ENCODE measurements at places on chromosomes 1 and 21.
A peak's percentile ranks its signal among the peaks of the same experiment; 100 is the strongest.

DNA sequence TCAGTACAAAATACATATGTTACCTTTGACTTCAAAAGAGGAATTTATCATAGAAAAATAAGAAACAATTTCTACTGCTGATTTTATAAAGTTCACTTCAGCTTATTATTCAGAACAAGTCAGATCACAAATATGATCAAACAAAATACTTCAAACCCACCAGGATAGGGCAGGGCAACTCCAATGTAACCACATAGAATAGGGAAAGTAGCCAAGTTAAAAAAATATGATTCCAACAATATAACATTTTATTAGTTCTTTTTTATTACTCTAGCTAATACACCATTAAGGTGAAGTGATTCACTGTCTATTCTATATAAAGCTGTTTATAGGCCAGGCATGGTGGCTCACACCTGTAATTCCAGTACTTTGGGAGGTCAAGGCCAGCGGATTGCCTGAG lies 54.6 kb upstream of the ZNHIT6 start:
- DNase-seq: no peak

GRCh38 chr1:205030896-205031295 lies 12.1 kb upstream of the CNTN2 start:
- DNase-seq: no peak

DNA sequence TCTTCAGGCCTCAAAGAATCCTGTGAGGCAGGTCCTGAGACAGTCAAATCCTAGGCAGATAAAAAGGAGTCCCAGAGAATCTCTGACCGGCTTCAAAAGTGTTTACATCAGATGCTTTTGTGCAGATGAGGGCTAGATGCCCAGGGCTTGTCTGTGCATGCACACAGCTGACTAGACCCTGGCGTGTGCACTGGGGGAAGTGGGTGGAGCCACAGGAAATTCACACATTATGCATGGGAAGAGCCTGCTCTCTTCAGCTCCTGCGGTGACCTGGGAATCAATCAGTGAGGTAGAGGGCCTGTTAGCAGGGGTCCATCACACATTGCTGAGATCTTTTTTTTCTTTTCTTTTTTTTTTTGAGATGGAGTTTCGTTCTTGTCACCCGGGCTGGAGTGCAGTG lies 36.6 kb upstream of the NHLH2 start:
- no peak for DNase-seq

DNA sequence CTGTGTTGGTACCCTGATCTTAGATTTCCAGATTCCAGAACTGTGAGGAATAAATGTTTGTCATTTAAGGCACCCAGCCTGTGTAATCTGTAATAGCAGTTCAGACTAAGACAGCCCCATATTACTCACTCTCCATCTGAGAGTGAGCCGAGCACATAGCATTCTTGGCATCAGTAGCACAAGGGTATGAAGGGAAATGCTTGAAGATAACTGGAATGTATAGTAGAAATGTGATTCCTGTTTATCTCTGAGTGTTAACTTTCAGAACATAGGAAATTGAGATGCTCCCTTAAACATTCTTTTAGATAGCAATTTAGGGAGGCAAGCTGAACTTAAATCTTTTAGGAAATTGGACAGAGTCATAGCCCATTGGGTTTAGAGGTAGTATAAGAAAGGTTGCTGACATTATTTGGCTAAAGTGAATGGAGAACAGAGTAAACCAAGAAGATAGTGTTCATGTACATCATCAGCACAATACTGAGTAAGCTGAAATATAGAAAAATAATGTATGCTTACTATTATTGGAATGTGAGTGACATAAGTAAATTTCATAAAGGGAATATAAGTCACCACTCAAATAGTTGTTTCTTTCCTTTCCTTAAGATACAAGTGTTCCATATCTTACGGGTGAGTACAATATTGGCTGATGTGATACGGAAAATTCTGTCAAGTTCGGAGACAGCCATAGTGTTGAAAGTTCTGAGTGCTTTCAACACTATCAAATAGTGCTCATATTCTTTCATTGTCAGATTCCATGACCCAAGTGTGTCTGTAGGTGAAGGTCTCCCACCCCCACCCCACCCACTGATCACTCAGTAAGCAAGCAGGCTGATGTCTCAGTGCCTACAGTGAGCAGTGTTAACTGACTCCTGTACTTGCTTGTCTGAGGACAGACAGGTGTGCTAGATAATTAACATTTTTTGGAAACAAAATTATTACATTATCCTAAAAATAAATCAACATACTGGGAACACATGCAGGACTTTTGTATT lies 73.7 kb downstream of the LRRC8D start:
- no peak for DNase-seq

DNA sequence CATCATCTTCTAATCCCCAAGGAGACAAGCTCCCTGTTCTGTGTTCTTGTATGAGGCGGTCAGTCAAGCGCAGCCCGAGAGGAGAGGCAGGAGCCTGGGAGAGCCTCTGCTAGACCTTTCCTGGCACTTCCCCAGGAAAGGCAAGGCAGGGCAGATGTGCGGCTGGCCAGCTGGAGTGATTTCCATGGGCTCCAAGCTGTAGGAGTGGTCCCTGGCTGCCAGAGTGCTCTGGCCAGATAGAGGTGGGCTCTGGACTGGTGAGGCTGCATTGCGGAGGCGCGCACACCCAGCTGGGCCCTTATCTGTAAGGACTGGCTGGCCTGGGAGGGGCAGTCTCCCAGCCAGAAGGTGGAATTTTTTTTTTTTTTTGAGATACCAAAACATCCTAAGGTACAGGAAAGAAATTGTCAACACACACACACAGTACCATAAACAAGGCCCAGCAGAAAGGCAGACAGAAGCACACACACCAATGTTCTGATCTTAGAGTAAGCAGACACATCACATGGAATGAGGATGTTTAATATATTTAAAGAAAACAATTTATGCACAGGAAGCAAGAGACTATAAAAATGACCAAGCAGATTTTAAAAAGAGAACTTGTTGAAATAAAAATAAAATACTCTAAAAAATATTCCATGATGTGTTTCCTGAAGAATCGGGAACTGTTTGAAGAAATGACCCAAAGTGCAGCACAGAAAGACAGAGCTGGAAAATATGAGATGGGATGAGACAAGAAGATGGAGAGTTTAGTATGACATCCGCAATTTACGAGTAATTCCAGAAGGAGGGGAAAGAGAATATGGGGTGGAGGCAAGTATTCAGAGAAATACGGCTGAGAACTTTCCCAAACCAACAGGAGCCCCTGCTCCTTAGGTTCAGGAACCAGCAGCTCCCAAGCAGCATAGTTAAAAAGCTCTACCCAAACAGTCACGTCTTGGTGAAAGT lies 13.4 kb downstream of the IBA57 start:
- no peak for DNase-seq

DNA sequence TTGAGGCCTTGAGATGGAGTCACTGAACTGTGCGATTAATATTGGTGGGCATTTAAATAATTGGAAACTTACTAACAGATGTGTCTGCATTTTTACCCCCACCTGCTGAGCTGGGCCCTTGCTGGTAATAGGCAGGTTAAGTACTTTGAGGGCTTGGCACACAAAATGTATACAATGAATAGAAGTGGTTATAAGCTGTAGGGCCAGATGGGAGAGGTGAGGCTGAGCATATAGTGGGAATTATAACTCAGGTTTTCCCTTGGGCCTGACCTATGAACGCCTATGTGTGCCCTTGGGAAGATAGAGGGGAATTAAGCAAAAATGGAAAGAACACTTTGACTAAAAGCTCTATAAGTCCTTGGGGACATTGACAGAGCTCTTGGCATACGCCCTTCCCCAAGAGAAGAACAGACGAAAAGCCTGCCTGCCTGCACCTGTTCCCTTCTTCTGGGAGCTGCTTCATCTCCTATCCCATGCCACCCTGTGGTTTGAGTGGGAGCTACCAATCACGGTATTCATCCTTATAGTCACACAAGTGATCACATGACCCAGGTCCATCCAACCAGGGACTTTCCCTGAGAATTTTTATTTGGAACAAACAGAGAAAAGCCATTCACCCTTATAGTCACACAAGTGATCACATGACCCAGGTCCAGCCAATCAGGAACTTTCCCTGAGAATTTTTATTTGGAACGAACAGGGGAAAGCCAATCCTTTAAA lies 260.7 kb upstream of the CSF3R start:
- no peak for DNase-seq

DNA sequence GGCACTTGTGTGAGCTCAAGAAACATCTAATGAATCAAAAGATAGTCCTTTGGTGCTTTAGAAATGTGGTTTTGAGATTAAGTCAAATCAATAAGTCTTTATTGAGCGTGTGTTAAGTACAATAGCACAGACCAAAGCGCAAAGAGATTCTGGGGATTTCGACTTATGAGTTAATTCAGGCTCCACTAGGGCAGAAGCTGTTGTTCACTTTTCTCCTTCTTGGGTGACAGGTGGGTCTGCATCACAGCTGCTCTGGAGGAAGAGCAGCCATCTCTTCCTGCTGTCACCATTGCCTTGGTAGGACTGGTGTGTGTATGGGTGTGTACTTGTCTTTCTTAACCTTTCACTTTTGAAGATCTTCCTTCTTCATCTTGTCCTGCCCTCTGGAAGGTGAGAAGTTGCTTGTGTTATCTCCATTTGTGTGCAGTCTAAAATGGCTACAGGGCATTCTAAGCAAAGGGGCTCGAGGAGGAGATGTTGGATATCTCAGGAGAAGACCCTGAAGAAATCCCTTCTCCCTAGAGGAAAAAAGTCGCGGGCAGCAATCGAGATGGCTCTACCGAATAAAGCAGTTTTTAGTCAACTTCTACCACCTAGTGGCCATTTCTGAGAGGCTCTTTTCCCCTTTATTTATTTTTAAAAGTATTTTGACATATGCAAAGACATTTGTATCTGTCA lies 22.9 kb upstream of the DISC1 start:
- peak; percentile 40 for DNase-seq

DNA sequence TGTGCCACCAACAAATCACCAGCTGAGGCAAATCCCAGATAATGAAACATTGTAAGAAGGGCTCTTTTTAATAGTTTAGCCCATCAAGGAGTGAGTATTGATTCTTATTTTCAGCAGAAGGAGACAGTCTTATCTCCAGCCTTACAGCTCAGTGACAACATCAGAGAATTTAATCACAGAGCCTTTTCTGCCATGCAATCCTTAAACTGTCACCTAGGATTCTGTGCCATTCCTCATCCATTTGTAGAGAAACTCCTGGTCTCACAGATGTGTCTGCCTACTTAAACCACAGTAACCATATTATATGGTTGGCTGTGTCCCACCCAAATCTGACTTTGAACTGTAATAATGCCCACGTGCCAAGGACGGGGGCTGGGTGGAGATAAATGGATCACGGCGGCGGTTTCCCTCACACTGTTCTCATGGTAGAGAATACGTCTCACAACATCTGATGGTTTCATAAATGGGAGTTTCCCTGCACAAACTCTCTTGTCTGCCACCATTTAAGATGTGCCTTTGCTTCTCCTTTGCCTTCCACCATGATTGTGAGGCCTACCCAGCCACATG lies 217.7 kb downstream of the RERE start:
- DNase-seq: no peak

DNA sequence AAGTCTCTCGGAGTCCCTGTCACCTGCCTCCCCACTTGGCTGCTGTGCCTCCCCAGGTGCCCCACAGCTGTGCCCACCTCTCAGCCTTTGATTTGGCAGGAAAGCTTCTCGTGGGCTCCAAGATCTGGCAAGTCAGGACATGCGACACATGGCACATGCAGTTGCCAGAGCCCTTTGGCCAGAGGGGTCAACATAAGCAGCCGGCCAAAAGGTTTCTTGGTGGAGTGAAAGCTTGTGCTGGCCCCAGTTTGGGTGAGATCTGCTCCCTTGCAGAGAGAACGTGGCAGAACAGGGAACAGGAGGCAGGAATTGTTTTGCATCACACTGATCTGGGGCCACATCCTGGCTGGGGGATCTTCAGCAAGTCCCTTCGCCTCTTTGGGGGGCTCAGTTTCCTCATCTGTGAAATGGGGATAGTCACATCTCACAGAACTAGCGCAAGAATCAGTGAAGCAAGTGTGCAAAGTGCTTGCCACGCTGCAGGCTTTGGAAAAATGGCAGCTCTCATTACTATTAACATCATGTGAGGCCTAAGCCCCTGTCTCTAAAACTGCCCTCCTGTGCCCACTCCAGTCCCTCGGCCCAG lies 232.6 kb downstream of the TRABD2B start:
- no peak for DNase-seq

GRCh38 chr1:96519851-96520578 lies 201.6 kb upstream of the PTBP2 start:
- no peak for DNase-seq

DNA sequence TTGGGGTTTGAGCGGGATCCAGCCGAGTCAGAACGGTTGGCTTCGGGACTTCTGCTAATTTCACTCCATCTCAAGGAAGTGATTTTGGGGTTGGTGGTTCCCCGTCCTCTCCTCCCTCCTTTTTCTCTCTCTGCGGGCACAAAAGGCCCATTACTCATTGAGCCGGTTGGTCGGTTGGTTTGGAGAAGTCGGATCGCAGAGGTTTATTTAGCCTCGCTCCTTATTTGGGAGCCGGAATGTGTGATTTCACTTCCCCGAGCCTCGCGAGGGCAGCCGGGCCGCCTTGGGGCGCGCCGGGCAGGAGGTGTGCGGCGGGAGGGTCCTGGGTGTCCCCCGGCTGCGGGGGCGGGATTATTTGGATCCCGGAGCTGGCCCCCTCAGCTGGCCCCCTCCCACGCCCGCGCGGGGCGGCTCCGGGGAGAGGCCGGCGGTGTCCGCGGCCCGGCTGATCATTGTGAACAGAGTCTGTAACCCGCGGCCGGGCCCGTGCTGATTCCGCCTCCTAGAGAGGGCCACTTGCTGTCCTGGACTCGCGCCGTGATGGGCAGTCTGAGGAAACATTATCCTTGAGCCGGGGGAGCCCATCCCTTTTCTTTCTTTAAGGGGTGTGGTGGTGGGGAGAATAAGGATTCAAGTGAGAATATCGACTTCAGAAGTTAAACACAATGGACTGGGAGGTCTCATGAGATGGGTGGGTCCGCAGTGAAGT lies 1.2 kb downstream of the MAPKAPK2 start:
- peak; percentile 63 for DNase-seq

- no peak for DNase-seq
Measured at GRCh38 chr21:31267644-31268043, 76.4 kb downstream of the TIAM1 start.

- DNase-seq: no peak
Measured at GRCh38 chr1:7376676-7377075, 394.4 kb upstream of the VAMP3 start.

DNA sequence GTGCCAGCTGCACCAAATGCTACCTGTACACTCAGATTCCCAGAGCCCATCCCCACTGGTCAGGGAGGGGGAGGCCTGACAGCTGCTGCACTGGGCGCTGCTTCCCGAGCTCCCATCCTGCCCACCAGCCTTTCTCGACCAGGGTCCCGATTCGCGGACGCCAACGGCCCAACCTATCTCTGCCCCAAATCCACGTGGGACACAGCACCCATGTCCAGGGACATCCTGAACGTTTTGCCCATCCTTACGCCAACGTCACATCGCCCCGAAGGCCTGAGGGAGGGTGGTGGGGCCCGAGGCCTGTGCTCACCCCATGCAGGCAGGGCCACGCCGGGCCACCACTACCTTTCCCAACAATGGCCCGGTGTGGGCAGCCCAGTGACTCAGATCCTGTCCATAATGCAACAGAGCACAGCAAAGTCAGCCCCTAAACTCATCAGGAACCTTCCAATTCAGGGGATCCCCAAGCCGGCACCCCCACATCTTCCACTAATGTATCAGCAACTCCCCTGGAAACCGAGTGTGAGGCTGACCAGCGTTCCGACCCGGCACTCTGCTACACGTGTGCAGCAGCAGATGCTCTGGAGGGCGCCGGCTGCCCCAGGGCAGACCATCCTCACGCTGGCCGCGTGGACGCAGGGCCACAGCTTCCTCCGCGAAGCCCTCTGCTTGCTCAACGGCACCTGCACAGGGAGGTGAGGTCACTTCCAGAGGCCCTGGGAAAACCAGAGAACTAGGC lies 11.3 kb upstream of the TMEM240 start:
- DNase-seq: no peak

All from GM10248 (cell line).